ENCODE measurements at places on chromosomes 11 and 22.

DNA sequence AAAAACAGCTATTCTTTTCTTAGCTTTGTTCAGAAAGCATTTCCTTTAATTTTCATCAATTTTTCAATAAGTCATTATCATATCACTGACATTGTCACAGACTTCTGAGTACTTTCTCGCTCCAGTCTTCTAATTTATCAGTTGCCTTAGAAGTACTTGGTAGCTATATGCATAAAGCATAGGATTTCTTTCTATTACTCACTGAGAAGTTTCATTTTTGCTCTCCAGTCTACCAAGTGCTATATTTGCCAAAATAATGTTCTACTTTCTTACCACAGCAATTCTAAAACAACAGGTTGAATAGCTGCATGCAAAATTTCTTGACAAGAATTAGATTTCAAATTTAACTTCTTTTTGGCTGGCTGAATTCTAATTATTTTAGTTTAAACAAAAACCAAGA, 116.3 kb downstream of the STK33 start:
- no peak for DNase-seq

DNA sequence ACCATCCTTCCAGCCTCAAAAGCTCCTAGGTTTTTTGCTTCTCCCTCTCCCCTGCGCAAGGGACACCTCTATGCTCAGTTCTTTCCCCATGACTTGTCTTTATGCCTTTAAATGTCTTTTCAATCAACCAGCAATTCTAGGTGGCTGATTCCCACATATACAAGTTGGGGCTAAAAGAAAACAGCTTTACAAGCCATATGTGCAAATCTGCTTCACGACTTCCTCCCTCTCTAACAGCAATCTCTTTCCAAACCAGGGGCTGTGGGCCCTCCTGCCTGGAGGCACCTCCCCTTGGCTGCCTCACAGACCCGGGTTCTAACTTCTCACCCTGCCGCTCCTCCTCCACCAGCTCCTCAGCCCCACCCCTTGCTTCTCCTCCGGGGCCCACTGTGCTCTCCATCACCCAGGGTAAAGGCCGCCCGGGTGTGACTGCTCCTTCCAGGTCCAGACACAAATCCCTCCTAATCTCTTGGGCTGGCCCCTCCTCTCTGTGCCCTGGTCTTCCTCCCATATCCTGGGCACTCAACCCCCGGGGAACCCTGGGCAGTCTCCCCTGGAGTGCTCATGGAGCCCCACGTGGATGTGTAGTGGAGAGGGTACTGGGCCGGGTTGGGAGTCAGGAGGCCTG, 14.1 kb downstream of the TMPRSS13 start:
- DNase-seq, result no peak

DNA sequence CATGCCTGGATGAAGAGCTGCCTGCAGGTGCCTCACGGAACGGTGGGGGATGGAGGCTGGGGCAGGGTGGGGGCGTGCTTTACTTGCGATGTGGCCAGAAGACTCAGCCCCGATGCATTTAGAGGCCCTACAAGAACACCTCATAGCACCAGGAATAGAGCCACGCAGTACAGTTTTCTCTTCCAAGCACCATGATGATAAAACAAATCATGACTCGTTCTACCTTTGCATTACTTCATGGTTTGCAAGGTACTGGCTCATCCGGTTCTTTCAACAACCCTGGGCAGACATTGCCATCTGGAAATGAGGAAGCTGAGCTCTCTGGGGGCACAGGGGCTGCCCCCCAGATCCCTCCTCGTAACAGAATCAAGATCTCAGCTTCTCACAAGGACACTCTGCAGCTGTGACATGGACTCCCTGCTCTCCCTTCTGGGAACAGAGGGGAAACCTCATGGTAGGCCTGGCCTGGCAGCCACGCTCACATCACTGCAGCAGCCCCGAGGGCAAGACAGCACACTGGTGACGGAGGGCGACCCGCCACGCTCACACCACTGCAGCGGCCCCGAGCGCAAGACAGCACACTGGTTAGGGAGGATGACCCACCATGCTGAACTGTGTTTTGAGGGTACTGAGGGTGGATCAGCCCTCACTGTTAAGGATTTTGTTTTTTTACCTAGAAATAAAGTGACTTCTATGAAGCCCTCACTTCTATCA, 46.9 kb downstream of the PHF21B start:
- no peak for DNase-seq

DNA sequence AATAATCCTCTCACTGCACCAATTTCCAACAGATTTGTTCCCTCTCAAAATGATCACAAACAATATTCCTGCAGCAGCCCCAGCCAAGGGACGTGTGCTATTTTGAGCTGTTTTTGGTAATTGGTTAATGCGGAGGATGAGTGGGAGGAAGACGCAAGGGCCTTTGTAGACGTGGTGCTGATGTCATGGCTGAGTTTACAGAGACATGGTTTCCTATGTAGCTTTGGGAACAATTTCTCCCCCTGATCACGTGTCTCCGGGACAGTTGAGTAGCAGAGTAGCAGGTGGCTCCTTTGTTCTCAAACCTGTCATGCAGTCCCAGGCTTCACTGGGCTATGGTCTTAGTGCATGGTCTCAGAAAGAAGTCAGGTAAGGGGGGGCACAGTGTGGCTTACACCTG, 183.2 kb upstream of the NECTIN1 start:
- no peak for DNase-seq

GRCh38 chr11:8168485-8169257, at the start of gene RIC3:
TSS of gene RIC3 (minus strand) at chr11:8169025. CDS start at chr11:8168989, 36 bp downstream.
- peak; percentile 60 for DNase-seq

Data from lower lobe of right lung (tissue), 2 donors.